ENCODE measurements at places on chromosomes 2 and 18.

DNA sequence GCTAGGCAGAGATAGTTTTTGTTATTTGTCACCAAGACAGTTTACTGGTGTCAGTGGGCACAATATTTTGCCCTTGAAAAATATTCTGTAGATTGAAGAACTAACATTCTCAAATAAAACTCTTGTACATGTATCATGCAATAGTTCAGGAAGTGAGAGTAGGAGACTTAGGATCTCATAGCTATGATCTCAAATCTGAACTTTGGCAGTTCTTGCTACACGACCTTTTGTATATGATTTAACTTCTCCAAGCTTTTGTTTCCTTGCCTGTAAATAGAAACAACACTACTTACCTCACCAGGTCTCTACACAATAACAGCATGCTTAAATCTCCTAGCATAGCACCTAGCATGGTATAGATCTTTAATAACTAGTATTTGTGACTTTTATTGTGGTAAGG, 219.9 kb downstream of the ICOS start:
- DNase-seq, result no peak

GRCh38 chr2:225004597-225004996, 37.7 kb downstream of the DOCK10 start:
- DNase-seq, result no peak

DNA sequence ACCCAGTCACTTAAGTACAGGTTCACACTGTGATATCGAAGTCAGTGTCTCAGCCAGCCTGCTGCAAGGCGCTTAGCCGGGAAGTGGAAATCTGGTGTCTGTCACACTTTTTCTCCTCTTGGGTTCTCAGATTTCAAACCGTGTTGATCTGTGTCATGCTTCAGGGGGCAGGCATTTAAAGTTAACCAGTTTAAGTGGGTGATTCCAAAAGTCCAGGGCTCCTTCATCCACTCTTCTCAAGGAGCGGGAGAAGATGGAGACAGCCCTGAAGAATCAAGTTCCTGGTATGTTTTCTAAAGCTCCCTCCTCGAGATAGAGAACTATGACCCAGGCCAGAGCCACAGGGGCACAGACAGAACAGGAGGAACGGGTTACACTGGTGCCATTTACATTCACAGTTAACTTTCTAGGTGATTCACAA, 331.7 kb downstream of the GBX2 start:
- DNase-seq, result no peak

- no peak for DNase-seq
Measured at GRCh38 chr2:42957109-42957860, 164.9 kb upstream of the HAAO start.

DNA sequence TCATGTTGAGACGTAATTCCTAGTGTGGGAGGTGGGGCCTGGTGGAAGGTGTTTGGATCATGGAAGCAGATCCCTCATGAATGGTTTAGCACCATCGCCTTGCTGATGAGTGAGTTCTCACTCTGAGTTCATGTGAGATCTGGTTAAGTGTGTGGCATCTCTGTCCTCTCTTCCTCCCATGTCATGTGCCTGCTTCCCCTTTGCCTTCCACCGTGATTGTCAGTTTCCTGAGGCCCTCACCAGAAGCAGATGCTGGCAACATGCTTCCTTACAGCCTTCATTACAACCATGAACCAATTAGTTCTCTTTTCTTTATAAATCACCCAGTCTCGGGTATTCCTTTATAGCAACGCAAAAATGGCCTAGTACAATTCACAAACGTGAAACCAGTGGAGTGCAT, 14.6 kb upstream of the MCM6 start:
- DNase-seq, result no peak

DNA sequence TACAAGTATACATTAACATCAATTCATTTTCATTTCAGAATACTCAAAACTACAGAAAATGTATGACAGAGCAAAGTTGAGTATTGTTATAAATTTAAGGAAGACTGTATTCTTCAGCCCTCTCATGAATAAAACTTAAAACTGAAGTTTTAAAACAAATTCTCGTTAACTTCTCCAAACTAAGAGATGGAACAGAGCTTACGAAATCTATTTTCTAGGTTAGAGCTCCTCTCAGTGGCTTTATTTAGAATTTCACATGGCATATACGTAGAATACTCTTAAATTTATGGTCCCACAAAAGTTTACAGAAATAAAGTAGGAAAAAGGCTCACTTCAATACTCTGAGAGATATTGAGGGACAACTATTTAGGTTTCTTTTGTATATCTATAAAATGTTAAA, 612.1 kb downstream of the KCNJ3 start:
- DNase-seq, result peak; percentile 28

GRCh38 chr18:52183107-52183506, 156.9 kb upstream of the DCC start:
- no peak for DNase-seq

GRCh38 chr2:205744074-205744591, 61.8 kb downstream of the NRP2 start:
- peak; percentile 42 for DNase-seq

- no peak for DNase-seq
Measured at GRCh38 chr2:220785178-220785577, 786.9 kb downstream of the EPHA4 start.

DNA sequence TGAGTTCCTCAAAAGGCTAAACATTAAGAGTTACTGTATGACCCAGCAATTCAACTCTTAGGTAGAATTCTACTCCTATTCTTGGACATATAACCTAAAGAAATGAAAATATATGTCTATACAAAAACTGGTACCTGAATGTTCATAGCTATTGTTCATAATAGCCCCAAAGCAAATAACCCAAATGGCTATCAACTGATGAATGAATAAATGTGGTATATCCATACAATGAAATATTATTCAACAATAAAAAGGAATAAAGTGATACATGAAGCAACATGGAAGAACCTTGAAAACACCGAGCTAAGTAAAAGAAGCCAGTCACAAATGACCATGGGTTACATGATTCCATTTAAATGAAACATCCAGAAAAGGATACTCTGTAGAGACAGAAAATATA, 114.6 kb downstream of the BAZ2B start:
- no peak for DNase-seq

GRCh38 chr18:22871809-22872525, 61.2 kb upstream of the RBBP8 start:
- DNase-seq, result peak; percentile 93

DNA sequence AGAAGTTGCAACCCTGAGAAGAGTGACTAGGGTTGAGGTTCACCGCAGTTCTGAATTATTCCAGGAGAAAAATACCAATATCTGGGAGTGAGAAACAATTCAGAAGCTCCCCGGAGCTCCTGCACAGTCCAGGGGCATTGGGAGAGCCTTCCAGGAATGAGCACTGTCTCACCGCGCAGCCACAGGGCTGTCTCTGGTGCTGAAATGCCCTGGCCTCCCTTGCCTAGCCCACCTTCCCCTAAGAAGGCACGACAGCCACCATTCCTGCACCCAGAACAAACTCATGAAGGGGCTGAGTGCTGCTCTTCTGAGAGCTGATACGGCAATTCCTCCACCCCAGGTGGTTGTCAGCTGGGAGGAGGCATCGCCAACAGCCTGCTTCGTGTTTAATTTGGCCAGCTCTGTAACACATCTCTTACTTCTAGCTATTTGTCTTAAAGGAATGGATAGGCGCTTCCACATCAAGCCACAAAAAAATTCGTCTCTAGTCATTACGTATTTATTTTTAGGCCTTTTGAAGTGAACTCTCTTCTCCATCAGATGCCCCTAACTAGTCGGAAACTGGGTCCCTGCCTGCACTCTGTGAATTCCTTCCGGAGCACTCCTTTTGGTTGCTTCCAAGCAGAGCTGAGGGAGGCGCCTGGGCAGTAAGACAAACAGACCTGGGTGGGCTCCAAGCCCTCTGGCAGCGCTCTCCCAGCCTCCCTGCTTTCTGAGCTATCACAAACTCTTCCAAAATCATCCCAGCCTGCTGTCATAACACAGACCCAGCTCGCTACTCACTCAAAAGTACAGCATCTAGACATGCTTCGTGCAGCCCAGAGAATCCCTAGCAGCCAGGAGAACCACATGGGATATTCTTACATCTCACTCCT, 120.5 kb upstream of the CCDC68 start:
- DNase-seq, result no peak

GRCh38 chr2:72325592-72326422, 178.1 kb upstream of the CYP26B1 start:
- DNase-seq, result no peak

GRCh38 chr2:144518748-144519596, 947 bp downstream of the ZEB2 start:
- DNase-seq, result no peak

GRCh38 chr2:184562532-184562931, 35.8 kb upstream of the ZNF804A start:
- no peak for DNase-seq

DNA sequence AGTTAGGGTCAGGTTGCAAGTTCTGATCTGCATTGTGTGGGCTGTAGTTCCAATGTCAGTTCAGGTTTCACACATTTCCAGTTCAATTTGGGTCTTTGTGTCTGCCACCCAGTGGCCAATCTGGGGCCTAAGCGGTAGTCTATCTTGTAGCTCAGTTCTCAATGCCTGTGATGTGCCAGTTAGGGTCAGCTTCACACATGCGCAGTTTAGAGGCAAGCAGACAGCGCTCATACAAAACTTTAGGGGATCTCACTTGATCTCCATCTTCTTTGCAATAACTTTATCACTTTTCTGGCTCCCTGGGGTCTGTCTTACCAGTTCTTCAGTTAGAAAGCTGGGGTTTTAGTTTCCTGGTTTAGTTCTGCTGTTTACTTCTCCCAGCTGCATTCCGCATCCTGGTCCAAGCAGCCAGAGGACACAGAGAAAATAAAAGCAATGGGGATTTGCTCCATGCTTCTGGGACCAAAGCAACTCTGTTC, 11.0 kb upstream of the ZNF24 start:
- DNase-seq, result peak; percentile 76

DNA sequence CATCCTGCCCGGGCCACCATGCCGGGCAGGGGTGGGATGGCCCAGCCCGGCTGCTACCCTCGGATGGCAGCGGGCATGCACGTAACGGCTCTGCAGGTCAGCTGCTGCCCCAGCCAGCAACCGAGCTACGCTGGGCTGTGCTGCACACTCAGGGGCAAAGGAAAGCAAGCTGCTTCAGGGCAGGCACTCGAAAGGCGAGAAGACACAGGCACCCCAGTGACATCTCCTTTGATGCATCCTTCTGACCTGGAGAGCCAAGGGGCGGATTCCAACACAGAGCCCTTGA, 8.8 kb downstream of the HDAC4 start:
- no peak for DNase-seq

GRCh38 chr2:106109675-106110424, 84.3 kb downstream of the UXS1 start:
- DNase-seq, result no peak

DNA sequence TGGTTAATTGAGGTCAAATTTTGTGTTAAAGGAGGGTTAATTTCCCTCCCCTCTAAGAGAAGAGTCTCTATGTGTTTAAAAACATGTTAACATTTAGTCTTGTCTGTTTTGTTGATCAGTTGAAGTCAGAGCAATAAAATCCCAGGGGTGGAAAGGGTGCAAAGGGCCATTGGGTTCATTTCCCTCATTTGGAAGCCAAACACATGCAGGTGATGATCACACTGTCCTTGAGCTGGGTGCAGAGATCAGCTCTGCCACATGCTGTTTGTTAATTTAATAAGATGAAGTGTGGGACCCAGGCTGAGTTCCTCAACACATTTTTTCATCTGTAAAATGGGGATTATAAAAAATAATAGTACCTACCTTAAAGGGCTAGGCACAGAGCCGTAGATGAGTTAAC, 260.9 kb downstream of the LPIN1 start:
- DNase-seq, result no peak

- DNase-seq, result no peak
Measured at GRCh38 chr2:26724784-26725520, 32.4 kb downstream of the KCNK3 start.

All from astrocyte of the cerebellum (primary cell).